GM23338 (cell line): ENCODE measurements at places on chromosomes 7 and 10. TPM values are rescaled to one million over a fixed set of nuclear protein-coding genes. Genes with fewer than 3 reads are reported as not detected.

- H3K36me3 ChIP-seq = no peaks in the 10 kb centered on the region; the same call in 1 of the 2 replicates
- DNase-seq = no peak
- H3K4me1 ChIP-seq = no peaks in the 10 kb centered on the region
- no peak overlapping the region for H3K27ac ChIP-seq
These were observed 240.3 kb downstream of the DNAJB6 start for GRCh38 chr7:157577061-157577460.

DNA sequence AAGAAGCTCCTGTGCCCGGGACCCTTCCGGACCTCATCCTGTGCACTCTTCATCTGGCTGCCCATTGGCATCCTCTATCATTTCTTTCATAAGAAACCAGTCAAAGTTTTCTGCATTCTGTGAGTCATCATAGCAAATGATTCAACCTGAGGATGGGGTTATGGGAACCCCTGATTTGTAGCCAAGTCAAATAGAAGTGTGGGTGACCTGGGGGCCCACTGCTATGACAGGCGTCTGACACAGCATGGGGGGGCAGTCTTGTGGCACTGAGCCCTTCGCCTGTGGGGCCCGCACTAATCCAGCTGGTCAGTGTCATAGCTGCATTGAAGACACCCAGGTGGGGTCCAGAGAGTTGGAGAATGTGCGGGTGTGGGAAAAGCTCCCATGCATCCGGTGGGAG lies 230.4 kb downstream of the USP6NL start:
- H3K4me3 ChIP-seq = no peak overlapping the region
- H3K4me1 ChIP-seq = 0 out of 2 replicates have a peak, but pooled peaks cover 2% of the 10 kb centered on the region
- no peaks in the 10 kb centered on the region for H3K36me3 ChIP-seq
- no peak for DNase-seq

SLC13A1 gene
- total RNA-seq = not detected in 2 replicates

GSTO2 gene
- 30.7 and 39.3 TPM in 2 replicates for total RNA-seq

NRAP gene
- total RNA-seq = not detected in 2 replicates
